ENCODE measurements at places on chromosomes 2 and 18.

- DNase-seq, result no peak
Measured at GRCh38 chr2:71460595-71461303, 7.4 kb downstream of the DYSF start.

DNA sequence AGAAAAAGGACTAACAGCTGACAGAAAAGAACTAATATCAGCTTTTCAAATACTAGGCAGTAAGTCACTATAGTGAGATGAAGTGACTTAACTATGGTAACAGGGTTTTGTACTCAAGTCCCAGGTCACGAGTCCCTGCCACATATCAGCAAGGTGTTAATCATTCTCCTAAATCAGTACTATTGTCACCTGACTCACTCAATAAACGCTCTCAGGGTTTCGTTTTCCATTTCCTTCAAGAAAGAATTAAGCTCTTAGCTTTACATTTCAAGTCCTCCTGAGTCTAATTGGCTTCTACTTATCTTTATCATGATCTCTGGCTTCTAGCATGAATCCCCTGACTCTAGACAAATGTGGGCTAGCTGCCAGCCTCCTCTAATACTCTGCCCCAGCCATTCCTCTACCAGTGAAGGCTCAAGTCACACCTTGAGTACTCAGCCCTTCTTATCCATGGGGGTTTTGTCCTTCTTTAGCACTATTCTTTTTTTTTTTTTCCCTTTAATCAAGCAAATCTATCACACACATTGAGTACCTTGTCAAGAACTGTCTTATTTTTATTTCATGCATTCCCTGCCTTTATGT, 20.0 kb downstream of the BUB1 start:
- no peak for DNase-seq

DNA sequence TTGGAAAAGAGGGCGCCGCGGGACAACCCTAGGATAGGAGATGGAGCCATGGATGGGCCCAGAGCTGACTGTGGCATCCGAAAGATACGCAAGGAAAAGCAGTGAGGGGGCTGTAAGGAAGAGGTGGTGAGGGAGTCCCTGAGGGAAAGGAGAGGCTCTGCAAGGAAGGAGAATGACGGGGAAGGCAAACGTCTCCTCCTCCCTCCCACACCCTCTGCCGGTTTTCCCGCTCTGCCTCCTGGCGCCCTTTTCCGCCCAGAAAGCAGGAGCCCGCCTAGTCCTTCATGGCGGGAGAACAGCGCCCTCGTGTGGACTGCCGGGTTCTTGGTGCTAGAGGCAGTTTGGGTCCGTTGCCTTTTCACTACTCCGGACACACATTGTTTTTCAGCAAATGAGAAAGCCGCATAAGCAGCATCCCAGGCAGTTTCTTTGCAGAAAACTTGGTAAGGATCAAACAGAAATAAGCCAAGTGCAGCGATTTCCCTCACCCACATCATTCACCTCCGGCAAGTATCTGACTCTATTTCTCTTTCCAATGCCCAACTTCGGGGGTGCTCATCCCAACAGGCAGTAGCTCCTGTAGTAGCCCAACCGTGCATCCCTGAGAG, 200.4 kb downstream of the INO80D start:
- peak; percentile 91 for DNase-seq

- DNase-seq, result no peak
Measured at GRCh38 chr2:83705146-83705545, 753.9 kb downstream of the SUCLG1 start.
